ENCODE measurements at places on chromosomes 1 and 21. TPM values are rescaled to one million over a fixed set of nuclear protein-coding genes. Genes with fewer than 3 reads are reported as not detected.

GRCh38 chr1:193545171-193545570 is 358.8 kb upstream of the B3GALT2 start:
- no peak for DNase-seq

Gene SASS6
- 2.7 TPM for total RNA-seq

DNA sequence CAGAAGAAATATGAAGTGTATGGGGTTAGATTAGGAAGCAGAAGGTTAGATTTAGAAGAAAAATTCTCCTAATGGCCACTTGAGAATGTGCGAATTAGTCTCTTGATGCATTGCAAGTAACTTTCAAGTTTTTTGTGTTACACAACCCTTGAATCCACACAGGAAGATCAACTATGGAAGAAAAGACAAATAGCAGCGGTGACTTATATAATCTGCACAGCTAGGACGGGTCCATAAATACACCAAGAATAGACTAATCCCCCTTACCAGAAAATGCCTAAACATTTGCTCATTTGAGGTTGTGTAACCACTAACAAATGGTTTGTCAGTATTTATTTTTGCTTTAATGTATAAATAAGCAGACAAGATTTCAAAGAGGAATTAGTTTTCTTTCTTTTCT is 182.6 kb downstream of the TGFB2 start:
- DNase-seq: peak; percentile 88

GRCh38 chr21:14453339-14454015 is 70.5 kb upstream of the HSPA13 start:
- DNase-seq: no peak

Gene PKP1
- total RNA-seq: 0.18 TPM

DNA sequence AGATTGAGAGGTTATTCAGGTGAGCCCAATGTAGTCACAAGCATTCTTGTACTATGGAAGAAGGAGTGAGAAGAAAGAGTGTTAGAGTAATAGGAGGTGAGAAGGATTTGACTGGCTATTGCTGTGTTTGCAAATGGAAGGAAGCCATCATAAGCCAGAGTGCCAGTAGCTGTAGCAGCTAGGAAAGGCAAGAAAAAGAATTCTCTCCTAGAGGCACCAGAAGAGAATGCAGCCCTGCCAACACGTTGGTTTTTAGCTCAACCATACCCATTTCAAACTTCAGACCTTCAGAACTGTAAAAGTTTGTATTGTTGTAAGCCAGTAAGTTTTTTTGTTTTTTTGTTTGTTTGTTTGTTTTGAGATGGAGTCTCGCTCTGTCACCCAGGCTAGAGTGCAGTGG is 8.9 kb upstream of the IL12RB2 start:
- DNase-seq: no peak

Gene C4BPA
- not detected for total RNA-seq

Measured in IMR-90 (cell line).